ENCODE measurements at places on chromosomes 7 and 10.

DNA sequence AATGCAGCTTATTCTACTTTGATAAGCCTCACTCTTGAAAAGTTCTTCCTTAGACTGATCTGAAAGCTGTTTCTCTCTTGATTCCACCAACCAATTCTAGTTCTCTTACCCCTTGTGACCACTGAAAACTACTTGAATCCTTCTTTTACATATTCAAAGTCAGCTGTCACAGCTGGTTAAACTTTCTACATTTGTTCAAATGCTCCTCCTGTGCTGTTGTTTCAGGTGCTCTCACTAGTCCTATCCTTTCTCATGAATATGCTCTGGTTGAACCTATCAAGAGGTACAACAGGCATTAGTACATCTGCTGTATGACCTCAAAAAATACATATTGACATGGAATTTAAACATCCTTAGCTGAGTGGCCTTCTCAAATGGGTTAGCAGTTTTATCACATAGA, 91.5 kb downstream of the MYO3A start:
- DNase-seq = no peak

GRCh38 chr10:71957546-71958275, 6.5 kb upstream of the CHST3 start:
- DNase-seq = no peak

DNA sequence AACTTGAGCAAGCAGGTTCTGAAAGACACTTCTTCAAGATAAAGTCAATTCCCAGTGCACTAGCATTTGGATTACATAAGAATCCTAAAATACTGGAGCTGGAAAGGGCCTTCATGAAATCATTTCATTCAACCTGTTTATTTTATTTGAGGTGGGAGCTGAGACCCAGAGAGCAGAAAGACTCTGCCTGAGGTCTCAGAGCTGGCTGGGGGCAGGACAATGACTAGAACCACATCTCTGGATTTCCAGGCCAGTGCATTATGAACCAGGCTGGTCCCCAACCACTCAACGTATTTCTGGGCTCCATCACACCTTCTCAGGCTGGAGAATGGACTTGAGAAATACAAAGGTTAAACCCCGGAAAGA, 8.4 kb downstream of the ANXA11 start:
- DNase-seq = no peak

DNA sequence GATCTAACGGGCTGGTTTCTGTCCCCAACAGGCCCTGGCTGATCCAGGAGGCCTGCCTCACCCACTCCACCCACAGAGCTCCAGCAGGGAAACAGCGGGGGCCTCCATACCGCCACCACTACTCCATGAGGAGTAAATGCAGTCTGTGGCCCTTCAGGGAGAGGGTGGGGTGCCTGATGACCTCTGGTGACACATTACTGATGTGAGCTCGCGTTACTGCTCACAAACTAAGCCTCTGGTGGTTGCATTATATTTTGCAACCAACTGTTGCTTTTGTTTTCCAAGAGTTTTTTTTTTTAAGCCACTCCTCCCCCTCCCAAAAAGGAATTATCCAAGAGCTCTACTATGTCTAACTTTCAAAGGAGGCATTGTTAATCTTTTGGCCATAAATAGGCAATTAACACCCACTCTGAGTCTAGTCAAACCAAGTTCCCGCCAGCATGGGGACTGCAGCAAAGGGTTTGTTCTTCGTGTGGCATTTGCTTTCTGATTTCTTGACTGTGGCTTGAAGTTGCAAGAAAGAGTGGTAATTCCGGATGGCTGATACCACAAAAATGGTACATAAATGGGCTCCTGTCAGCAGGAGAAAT, 72.6 kb downstream of the FAM53B start:
- peak; percentile 27 for DNase-seq

DNA sequence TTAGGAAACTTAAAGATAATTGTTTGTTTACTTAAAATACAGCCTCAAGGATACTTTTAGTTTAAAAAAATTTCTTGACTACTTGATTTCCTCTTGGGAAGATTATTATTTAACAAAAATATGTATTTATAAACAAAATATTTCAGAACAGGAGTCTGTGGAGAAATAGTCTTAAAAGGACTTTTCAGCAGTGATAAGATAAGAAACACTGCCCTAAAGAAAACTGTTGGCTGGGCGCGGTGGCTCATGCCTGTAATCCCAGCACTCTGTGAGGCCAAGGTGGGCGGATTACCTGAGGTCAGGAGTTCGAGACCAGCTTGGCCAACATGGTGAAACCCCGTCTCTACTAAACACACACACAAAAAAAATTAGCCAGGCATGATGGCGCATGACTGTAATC, 22.6 kb upstream of the HERPUD2 start:
- no peak for DNase-seq

DNA sequence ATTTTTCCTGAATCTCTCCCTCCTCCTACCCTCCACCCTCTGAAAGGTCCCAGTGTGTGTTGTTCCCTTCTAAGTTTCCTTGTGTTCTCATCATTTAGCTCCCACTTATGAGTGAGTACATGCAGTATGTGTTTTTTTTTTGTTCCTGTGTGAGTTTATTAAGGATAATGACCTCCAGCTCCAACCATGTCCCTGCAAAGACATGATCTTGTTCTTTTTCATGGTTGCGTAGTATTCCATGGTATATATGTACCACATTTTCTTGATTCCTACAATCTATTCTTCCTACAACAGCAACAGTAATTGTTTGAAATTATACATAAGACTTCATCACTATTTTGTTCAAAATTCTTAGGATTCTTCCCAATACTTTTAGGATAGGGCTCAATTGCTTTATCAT, 1117.8 kb downstream of the GATA3 start:
- no peak for DNase-seq

DNA sequence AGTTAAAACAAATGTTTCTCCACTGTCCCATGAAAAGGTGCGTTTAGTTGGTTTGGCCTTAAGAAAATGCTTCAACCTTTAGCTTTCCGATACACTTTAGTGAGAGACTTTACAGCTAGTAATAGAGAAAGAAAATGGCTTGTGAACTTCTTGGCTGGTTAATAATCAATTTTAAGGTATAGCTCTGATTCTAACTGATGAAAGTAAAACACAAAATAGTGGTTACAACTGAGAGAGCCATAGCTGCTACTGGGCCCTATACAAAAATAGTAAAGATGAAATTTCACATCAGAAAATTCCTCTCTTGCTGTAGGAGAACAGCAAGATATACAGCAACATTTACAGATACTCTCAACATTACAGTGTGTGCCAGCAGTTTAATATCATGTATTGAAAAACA, 371.4 kb downstream of the PHTF2 start:
- DNase-seq = no peak

DNA sequence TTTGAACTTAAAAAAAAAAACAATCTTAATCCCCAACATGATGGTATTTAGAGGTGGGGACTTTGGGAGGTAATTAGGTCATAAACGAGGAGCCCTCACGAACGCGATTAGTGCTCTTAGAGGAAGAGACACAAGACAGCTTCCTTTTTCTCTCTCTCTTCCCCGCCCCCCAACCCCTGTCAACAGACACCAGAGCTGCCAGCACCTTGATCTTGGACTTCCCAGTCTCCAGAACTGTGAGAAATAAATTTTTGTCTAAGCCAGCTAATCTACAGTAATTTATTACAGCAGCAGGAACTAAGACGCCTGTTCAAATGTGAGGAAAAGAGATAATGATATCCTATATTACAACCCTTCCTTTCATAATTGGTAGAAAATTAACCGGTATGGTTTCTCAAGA, 40.1 kb downstream of the RELN start:
- DNase-seq = no peak

DNA sequence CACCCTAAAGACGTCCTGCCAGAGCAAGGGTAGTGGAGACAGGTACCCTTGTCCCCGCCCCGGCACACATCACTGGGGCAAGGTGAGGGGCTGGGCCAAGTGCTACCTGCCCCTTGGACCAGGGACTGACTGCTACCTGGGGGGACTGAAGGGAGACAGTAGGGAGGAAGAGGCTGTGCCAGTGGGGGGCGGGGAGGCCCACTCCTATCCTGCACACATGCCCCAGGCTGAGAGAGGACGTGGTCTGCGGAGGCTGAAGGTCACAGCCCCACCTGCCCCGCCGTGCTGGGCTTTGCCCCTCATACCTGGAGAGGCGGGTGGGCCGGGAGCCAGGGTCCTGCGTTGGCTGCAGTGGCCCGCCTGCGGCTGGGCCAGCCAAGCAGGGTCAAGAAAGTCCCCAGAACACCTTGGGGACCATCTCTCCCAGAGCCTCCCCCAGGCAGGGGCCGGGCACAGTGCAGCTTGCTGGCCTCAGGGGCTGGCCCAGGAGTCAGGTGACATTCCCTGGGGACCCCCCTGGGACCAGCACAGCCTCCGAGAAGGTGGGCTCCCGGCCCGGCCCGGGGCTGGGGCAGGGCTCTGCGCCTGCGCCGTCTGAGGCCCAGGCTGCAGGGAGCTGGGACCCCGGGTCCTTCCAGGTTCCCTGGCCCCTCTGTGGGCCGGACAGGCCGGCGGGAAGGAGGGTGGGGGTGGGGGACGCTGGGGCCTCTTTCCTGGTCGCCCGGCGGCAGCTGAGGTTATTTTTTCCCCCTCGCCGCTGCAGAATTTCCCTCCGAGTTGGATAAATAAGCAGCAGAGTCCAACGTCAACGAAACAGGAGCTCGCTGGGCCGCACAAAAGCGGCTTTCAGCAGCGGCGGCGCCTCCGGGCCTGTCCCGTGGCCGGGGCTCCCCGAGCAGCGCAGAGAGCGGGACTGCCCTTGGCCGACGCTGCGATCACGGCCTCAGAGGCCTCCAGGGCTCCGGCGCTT, 9.8 kb upstream of the FZD9 start:
- peak; percentile 21 for DNase-seq

DNA sequence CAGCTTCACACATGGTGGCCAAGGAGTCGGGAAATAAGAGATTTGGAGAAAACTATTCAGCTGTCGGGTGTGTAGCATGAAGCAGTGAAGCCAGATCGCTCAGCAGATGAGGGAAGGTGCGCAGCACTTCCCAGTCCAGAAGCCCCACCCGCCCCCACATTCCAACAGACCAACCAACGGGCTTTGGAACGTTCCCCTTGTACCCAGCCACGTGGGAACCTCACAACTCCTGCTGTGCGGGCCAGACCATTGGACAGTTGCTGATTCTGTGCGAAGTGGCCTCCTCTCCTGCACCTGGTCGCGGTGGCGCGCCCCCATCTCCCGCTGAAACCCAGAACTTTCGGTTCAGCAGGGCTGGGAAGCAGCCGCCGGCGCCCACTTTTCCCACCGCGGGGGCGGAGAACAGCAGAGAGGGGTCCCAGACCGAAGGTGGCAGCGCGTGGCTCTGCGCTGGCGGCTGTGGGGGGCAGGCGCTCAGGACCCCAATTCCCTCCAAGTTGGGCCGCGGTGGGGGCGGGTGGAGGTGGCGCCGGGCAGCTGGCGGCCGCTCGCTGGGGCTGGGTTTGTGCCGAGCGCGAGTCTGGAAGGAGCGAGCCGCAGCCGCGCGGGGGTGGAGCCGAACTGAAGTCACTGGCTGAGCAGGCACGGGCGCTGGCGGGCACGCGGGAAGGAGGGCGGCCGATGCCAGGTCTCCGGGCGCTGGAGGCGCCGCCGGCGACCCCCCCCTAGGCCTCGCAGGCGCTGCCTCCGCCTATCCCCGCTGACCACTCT, 1301.5 kb upstream of the SORCS1 start:
- DNase-seq = peak; percentile 43

DNA sequence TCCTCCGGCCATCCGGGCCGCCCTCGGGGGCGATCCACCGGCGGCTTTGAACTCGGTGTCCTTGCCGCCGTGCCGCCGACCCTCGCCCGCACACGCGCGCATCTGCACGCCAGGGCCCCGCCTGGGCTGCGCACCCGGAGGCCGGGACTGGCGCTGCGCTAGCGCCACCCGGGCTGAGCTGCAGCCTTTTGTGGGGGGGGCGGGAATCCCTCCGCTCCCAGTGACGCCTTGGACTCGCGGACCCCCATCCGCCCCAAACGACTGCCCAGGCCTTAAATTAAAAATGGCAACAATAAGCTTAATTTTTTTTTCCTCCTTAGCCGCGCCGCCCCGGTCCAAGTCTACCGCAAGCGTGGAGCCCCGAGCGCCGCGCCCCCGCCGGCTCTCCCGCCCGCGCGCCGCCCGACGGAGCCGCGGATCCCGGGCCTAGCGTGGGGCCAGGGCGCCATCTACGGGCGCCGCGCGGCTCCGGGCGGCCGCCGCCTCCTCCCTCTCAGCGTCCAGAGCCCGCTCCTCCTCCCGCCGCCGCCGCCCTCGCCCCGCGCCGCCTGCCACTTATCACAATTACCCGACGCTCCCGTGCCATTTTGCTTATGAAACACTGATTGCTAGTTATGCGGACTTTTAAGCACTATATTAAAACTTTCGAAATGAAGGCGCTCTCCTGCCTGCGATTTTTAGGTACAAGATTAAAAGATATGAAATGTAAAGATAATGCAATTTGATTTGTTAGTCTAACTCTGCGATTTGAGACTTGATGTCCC, 7.5 kb upstream of the EBF3 start:
- DNase-seq = peak; percentile 47

DNA sequence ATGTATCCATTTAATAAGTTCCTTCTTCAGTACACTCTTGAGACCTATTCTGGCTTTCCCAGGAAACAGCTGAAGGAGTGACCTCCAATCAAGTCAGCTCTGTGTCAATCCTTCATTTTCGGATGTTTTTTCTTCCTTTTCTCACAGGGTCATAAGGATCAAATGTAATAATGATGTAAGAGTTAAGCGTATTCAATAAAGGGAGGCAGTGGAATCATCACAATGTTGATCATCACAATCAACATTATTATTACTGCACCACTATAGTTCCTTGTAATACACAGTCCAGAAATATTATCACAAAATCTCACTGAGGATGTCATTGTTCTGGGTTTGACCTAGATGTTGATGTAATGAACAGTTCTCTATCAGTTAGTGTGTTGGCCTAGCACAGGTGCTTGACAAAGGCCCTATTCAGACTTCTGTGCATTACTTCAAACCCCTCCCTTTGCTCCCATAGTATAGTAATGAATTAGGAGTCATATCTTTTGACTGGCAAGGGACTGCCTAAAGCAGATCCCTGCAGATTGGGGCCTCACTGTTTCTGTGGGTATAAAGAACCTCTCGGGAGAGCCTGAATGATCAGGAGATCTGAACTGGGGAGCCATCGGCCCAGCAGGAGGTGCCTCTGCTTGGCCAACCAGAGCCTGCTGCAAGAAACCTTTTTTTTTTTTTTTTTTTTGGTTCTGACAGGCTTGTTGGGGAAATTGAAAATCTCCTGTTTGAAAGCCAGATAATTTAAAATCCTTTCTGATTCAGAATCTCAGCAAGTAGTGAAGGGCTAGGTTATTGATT, 100.6 kb downstream of the KAT6B start:
- DNase-seq = no peak

DNA sequence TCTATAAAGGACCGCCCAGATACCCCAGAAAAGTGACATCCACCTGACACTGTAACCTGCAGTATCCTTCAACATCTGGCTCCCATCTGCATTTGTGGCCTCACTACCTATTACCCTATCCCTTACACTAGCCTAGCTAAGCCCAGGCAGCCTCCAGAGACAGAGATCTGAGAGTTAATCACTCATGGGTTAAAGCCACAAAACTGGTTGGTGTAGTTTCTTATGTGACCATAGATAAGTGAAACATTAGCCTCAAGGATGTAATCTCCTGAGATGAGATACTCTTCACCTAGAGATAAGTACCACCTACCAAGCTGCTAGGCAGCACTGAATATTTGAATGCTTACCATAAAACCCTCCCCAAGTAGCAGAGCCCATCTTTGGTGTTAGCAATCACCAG, 35.4 kb downstream of the CTTNBP2 start:
- no peak for DNase-seq

GRCh38 chr7:148232784-148233183, 357.8 kb upstream of the C7orf33 start:
- DNase-seq = no peak

- DNase-seq = peak; percentile 33
Measured at GRCh38 chr10:35639728-35640401, 2.2 kb downstream of the FZD8 start.

All from fibroblast of lung (primary cell).